ENCODE measurements at places on chromosomes 1 and 21.

- no peak for DNase-seq
Observed at GRCh38 chr1:212691561-212692071, 8.0 kb downstream of the BATF3 start.

DNA sequence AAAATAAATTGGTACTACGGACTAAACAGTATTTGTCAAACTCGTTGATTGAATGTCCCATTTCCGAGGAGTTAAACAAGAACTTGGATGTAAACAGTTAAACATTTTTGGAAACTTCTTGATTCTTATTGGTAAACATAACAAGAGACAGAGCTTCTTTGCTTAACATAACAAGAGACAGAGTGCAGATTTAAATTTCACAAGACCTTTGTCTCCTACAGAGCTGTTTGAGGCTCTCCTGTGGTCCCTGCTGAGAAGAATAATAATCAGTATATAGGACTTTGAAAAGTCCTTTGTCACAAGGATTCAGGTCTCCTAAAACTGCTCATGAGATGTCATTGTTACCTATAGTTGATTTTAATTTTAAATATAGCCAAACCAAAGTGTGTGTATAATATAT is 170.6 kb upstream of the C21orf91 start:
- no peak for DNase-seq

- DNase-seq = no peak
Observed at GRCh38 chr1:65986146-65986545, 193.5 kb downstream of the PDE4B start.

DNA sequence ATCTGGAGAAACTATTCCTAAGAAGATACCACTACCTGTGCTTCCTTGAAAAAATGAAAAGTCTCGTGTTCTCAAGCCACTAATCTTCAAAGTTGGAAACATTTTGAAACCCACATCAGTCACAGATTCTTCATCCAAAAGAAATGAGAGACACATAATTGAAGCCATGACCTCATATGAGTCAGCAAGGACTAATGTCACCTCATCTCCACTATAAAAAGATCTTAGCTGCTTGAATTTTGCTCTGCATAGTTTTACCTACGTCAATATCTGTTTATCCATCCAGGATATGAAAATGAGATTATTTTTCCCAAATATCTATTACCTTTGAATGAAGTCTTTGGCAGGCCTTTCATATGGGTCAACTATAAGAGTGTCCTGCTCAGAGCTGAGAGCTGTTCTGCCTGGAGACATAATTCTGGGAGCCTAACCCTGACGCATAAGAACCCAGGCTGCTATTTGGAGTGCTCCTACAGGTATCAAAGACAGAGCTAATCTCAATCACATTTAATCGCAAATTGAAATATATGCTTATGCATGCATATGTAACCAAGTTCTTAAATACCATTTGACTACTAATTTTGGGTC is 312.5 kb upstream of the PKN2 start:
- peak; percentile 6 for DNase-seq

DNA sequence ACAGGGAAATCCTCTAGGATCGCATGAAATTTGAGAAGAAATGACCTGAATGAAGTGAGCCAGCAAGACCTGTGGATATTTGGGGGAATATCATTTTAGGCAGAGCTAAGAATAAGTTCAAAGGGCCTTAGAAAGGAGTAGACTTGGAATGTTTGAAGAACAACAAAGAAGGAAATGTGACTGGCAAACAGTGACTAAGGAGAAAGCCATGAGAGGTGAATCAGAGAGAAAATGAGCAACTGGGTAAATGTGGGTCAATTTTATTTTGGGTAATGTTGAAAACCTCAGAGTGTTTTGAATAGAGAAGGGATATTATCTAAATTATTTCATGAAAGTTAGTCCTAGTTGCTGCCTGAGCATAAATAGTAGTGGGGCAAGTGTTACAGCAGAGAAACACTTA is 672.8 kb downstream of the LMO4 start:
- peak; percentile 56 for DNase-seq

Measured in EL (cell line).